ENCODE measurements at places on chromosomes 2 and 18.

DNA sequence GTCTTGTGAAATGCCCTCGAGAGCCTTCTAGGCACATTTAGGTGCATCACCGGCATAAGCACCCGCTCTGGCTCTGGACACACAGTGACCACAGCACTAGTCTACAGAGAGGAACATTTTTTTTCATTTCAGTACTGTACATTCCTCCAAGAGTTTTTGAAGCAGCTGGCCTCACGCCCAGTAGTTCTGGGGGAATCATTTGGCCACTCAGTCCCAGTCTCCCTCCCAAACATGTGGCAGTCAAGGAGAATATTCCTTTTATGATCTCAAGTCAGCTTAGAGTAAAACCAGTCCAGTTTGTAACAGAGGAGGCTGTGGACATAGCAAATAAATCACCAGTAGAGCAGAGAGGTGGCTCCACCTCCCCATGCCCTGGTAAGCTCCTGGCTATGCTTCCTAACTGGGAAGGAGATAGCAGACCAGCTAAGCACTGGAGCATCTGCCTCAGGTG is 48.1 kb downstream of the KCNE4 start:
- no peak for DNase-seq

- DNase-seq: no peak
Measured at GRCh38 chr2:133657591-133657990, 89.3 kb upstream of the NCKAP5 start.

DNA sequence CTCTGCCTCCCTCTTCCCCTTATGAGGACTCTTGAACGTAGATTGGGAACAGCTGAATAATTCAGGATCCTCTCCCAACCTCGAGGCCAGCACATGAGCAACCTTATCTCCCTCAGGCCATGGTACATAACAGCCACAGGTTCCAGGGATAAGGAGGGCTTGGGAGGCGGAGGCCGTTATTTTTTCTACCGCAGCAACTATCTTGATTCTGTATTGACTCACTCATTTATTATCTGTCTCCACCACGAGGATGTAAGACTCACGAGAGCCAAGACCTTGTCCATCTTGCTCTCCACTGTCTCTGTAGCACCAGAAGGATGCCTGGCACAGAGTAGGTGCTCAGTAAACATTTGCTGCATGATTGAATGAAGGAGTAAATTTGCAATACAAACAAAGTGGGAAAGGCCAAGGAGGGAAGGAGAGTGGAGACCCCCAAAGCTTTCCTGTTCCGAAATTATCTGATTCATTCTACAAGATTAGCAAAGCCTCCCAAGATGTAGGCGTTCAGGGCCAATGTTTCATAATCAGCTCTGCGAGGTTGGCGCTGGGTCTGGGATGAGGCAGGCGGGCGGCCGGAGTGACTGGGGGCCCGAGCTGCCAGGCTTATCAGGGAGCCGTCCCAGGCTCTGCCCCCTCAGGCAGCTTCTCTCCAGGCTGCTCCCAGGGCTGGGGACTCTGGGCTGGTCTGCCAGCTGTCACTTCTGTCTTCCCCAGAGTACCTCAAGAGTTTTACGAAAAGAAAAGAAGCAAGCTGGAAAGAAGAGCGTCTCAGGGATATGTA is 31.6 kb downstream of the INPP5D start:
- peak; percentile 39 for DNase-seq

- no peak for DNase-seq
Measured at GRCh38 chr2:102126660-102127059, 15.9 kb upstream of the IL1R1 start.

- DNase-seq: no peak
Measured at GRCh38 chr2:33421820-33422219, 54.6 kb upstream of the RASGRP3 start.

- DNase-seq: peak; percentile 74
Measured at GRCh38 chr18:3129053-3129864, 90.5 kb downstream of the MYOM1 start.

GRCh38 chr2:143933946-143934569 is 585.9 kb downstream of the ZEB2 start:
- no peak for DNase-seq

DNA sequence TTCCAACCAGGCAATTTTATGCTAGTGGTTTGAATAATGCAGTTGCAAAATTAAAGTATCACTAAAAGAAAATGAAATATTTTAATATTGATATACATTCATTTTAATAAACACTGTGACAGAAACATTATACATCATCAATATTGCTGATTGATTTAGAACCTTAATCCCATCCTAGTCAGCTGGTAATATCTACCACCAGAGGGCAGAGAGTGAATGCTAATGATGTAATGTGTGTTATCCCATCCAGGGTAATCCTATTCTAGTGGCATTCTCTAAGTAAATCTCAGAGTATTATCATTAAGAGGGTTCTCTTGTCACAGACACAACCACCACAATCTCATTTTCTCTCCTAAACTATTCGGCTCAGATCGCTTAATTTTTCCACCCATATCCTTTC is 477.4 kb downstream of the CPS1 start:
- no peak for DNase-seq

- no peak for DNase-seq
Measured at GRCh38 chr2:60822987-60823386, 58.4 kb upstream of the REL start.

GRCh38 chr2:143936848-143937722 is 582.8 kb downstream of the ZEB2 start:
- peak; percentile 19 for DNase-seq

Data from inflammatory macrophage treated with lipopolysaccharide for 4 hours (primary cell).